ENCODE measurements at places on chromosomes 2 and 18.
A peak's percentile ranks its signal among the peaks of the same experiment; 100 is the strongest.

DNA sequence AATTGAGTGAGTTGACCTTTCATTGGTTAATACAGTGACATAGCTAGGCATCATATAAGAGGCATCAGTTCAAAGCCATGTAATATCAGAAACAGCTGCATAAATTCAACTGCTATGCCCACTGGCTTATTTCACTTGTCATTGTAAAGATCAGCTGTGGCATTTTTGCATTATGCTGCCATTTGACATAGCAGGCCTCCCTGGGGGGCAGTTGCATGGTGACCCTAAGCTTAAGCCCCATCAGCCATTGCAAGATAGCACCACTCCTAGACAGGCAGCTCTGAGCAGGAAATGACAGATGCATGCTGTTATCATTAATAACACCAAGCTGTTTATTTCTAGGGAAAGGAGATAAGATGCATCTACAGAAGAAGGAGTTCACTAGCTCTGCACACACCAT lies 233.4 kb upstream of the CNTNAP5 start:
- no peak for DNase-seq

GRCh38 chr2:113098041-113098440 lies 29.4 kb upstream of the IL1RN start:
- DNase-seq: no peak

DNA sequence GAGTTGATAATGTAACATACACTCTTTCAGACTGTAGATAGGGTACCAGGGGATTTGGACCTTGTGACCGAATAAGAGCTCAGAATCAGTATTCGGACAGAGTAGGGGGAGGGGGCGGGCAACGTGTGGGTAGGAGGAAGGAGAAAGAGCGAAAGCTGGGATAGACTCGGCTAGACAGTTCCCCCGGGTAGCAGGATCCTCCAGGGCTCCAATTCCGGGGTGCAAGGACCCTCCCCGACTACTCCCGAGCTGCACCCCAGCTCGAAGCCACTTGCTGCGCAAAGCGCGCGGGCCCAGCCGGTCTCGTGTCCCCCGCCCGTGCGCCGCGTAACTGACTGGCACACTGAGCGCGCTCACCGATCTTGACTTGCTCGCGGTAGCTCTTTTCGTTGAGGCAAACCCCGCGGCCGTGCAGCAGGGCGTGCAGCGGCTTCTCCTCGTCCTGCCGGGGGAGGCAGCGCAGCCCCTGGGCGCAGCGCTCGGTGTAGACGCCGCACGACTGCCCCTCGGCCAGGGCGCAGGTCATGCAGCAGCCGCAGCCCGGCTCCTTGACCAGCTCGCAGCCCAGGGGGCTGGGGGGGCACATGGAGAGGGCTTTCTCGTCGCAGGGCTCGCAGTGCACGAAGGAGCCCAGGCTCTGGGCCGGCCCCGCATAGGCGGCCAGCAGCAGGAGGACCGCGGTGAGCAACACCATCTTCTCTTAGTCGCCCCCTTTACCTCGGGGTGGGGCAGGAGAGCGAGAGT lies 1.1 kb downstream of the IGFBP5 start:
- peak; percentile 72 for DNase-seq

GRCh38 chr2:3728104-3729054 lies 25.0 kb downstream of the DCDC2C start:
- no peak for DNase-seq

- no peak for DNase-seq
Measured at GRCh38 chr18:61973273-61974115, 80.7 kb upstream of the RNF152 start.

DNA sequence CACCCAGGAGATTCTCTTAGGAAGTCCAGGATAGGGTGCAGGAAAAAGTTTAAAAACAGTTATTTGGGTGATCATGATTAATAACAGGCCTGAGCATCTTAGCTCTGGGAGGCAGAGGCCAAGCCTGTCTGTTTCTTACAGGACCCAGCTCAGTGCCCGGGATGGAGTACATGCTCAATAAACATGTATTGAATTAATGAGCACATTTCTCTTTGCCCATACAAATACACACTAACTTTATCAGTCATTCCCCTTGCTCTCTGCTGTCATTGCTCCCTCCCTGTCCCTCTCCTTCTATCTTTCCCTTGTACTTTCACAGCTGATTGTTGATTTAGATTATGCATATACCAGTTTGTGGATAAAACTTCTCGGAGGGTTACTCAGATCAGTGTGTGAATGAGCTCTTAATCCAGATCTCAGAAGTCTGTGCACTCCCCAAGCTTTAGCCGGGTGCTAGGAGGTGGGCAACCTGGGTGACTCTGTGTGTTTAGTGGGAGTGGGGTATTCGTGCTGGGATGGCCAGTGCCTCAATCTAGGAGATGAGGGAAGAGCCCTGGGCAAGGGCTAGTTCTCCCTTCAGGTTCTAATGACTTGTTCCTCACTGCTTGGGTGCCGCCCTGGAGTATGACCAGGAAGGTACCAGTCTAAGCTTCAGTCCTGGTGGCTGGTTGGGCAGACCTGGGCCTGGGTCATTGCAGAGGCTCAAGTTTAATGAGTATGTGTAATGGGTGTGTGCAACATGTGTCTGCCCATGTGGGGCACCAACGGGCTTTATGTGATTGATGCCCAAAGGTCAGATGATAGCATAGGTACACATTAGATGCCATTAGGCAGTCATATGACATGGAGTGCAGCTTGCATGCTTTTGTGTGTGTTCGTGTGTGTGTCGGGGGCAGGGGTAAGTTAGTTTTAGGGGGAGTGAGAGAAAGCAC lies 10.6 kb downstream of the EMX1 start:
- peak; percentile 37 for DNase-seq

DNA sequence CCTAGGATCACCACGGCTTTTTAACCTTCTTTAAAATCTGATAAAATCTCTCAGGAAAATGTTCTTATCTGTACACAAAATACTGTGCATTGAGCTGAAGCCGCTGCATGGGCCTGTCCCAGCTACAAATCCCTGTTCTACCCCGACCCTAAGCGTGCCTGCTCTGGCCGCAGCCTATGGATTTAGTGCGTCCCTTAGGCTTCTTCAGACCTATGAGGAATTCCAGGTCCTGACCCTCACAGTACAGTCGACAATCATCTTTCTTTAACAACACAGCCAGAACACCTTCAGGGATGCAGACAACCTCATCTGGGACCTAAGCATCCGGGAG lies 477 bp upstream of the WDCP start:
- DNase-seq: no peak

DNA sequence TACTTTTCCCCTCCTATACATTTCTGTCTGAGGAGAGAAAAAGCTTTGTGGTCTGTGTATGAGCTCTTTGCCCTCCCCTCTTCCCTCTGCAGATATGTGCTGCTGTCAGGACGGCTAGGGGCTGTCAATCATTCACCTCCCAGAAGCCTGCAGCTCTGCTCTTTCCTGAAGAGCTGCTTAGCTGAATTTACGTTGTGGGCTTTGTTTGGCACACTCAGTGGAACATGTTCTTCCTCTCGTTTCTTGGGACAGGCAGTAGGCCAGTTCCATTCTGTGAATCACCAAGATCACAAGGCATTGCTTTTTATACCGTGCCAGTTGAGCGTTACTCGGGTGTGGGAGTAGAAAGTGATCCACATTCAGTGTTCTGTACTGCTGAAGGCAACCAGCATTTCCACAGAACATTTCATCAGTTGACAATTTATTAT lies 136.7 kb downstream of the LAMA3 start:
- no peak for DNase-seq

- DNase-seq: no peak
Measured at GRCh38 chr2:65554765-65555591, 122.6 kb upstream of the SPRED2 start.

DNA sequence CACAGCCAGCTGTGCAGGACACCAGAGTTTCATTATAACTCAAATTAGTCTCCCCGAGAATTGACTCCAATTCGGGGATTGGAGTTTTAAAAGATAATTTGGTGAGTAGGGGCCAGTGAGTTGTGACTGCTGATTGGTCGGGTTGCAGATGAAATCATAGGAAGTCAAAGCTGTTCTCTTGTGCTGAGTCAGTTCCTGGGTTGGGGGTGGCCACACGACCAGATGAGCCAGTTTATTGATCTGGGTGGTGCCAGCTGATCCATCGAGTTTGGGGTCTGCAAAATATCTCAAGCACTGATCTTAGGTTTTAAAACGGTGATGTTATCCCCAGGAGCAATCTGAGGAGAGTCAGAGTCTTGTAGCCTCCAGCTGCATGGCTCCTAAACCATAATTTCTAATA lies 82.7 kb upstream of the SLC66A3 start:
- DNase-seq: no peak

DNA sequence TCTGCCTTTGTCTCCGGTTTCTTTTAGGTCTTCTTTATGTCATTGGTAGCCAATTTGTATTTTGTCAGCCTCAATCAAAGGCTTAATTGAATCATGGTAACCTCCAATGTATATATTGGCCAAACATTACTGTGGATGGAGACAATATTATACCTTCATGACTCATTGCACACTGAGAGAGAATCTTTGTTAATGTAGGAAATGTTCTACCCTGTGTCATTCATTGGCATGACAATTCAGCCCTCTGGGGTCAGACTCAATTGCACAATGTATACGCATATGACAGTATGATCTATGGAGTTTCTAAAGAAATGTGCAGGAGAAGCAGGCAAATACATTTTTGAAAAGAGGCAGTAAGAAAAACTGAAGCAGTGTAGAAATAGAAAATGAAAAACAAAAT lies 162.6 kb downstream of the PDE11A start:
- DNase-seq: no peak

DNA sequence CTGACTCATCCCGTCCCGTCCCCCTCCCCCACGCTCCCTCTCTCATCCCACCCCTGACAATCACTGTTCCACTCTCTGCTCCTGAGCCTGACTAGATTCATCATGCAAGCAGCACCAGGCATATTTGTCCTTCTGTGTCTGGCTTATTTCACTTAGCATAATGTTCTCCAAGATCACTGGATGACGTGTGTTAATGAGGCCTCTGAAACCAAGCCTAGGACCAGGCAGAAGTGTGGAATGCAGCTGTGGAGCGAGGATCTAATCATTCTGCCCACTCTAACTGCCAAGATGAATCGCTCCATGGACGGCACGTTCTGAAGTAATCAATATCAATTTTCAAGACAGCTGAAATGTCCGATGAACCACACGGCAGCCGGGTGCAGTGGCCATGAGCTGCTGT lies 122.4 kb upstream of the ZNF236 start:
- no peak for DNase-seq

- DNase-seq: no peak
Measured at GRCh38 chr2:119579424-119580295, 35.4 kb downstream of the CFAP221 start.

DNA sequence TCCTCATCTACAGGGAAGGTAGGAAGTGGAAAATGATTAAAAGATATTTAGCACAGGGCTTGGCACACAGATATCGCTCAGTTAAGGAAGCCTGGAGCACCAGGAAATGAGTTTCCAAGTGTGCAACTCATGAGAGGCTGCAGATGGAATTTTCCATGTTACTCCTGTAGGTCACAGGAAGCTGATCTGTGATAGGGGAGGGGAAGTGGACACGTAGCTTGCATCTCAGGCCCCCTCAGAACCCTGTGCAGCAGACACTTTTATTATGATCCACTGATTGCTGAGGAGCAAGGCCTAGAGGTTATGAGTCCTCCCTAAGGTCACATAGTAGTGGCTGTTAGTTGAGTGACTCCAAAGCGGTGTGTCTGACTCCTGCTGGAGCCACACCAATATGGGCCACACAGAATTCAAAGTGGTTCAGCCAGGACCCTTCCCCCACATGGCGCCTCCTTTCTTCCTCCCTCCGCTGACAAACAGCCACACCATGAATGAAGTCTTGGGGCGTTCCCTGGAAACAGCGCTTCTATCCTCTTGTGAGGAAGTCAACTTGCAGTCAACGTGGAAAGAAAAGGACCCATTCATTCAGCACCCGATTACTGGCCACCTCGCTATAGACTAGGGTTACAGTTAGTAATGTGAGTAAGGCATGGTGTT lies 21.5 kb downstream of the DYSF start:
- no peak for DNase-seq

- no peak for DNase-seq
Measured at GRCh38 chr18:71727909-71728308, 816.2 kb downstream of the CBLN2 start.

DNA sequence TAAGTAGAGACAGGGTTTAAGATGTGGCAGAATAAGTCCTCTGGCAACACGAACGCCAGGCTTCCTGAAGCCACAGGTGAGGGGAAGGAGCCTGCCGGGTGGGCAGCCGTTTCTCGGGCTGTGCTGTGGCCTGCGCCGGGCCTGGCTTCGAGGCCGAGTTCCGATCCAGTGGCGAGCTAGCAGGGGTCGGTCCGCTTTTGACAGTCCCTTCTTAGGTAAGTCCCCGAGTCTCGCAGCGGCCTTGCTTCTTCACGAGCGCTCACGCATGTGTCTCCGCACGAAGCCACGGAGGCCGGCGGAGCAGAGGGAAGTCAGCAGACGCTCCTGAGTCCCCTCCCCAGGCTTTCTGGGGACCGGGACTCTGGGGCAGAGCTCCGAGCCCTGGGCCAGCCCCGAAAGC lies 26.0 kb downstream of the SALL3 start:
- DNase-seq: no peak

DNA sequence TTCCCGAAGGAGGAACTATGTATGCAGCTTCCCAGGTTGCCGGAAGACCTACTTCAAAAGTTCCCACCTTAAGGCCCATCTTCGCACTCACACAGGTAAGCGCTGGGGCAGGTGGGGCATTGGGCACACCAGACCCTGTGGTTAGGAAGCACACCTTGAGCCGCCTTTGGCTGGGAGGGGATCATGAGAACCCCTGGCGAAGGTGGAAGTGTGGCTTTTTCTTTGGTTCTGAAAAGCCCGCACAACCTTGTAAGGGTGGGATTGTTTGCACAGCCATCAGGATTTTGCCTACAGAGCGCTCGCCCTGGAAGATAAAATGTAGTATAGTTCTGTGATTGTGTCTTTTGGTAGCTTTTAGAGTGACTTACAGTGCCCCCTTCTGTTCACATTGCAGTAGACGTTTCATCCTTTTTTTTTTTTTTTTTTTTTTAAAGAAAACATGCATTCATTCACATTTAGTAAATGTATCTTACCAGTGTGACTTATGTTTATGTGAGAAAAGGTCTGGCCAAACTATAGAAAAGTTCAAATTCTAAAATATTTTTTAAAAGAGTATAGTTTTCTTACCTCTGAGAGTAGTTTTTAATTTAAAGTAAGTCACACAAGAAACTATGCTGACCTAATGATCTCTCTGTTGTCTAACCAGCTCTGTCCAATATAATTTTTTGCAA lies 5.3 kb downstream of the KLF11 start:
- DNase-seq: no peak

DNA sequence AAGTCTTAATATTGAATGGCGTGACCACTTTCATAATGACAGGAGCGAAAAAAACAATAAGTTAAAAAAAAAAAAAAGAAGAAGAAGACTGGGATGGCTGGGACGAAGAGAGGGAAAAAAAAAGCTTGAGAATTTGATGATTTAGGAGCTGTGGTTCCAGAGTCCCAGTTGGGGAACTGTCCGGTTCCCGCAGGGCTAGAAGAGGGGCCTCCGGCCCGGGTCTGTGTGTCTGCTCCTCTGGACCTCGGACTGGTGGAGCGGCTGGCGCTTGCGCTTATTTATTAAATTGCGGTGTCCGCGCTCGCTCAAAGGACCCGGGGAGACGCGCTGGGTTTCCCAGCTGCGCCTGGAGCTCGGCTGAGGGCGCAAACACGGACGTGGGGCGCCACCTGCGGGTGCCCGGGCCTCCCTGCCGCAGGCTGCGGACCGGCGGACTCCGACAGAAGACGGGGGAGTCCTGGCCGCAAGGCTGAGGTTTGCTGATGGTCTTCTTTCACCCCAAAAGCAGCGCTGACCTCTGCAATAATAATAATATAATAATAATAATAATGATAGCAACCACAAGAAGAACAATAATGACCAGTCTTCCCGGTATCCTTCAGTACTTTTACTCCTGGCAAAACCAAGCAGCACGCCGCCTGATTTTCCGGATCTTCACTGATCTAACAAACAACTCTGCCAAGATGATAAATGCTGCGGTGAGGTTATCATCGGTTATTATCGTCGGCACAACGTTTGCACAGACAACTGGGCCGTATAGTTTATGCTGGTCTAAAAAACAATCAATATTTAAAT lies at the start of gene CBLN2:
Gene CBLN2, minus strand, starts transcription at position 251 of the 795 bp plus-strand sequence. CDS start 2,182 bp downstream, outside the sequence.
- DNase-seq: peak; percentile 65
